ENCODE measurements at places on chromosomes 12 and 14.
A peak's percentile ranks its signal among the peaks of the same experiment; 100 is the strongest.

- DNase-seq = no peak
These were observed 49.9 kb upstream of the ZDHHC17 start for GRCh38 chr12:76713986-76714385.

- no peak for DNase-seq
These were observed 4.7 kb downstream of the MGP start for GRCh38 chr12:14880890-14881453.

GRCh38 chr12:19895246-19896020 is 456.1 kb downstream of the AEBP2 start:
- DNase-seq = no peak

- no peak for DNase-seq
These were observed 120.9 kb upstream of the SFSWAP start for GRCh38 chr12:131589966-131590365.

DNA sequence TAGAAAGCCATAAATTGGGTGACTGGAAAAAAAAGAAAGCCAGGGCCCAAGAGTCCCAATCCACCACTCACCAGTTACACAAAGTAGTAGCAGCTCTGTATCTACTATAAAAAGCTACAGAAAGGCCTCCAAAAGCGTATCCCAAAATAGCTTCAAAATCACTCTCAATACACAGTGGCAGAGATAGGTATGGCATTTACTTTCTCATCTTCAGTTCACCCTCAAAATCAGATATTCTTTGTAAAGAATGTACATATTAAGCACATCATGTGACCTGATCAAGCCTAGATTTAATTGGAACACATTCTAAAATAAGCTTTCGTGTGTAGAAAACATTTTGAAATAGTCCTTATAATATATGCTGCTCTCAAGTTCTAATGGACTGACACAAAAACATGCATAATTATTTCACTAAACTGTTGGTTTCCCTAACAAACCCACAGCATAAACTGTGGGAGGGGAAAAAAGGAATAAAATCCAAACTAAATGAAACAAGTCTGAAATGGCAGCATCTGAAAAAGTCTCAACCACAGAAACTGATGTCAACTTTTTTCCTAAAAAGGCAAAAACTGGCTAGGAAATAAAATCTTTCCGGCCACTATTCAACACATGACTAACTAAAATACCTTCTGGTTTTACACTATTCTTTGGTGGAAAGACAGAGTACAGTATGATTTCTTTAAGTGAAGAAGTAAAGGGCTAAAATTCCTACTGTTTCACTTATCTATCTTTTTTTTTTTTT is 25.9 kb downstream of the UBE2N start:
- peak; percentile 75 for DNase-seq

- DNase-seq = no peak
These were observed 71.2 kb upstream of the PELI2 start for GRCh38 chr14:56046996-56047395.

DNA sequence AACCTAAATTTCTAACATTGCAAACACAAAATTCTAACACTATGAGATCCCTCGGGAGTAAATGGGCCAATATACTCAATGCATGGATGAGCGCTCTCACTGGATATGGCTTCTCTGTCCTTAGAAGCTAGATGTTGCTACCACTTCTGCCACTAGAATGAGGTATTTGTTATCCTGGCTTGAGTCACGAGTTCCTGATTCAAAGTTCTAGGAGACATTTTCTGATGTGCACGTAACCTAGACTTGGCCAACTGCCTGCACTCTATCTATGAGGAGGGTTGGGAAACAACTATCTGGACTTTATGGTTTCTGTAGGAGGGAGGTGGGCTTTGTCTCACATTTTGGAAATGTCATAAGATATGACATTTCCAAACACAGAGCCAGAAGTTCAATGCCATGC is 37.6 kb downstream of the FERMT2 start:
- peak; percentile 56 for DNase-seq

Data from GM23248 (cell line).